ENCODE measurements at places on chromosomes 3 and 15.
A peak's percentile ranks its signal among the peaks of the same experiment; 100 is the strongest.

GRCh38 chr15:62610265-62610869, 432.2 kb upstream of the TPM1 start:
- DNase-seq = no peak

- no peak for DNase-seq
Measured at GRCh38 chr15:27487846-27488245, 516.9 kb downstream of the GABRG3 start.

GRCh38 chr15:94387442-94387841, 156.1 kb downstream of the MCTP2 start:
- no peak for DNase-seq

- DNase-seq = no peak
Measured at GRCh38 chr15:65100442-65100841, 14.6 kb downstream of the UBAP1L start.

GRCh38 chr3:74500257-74500656, 114.2 kb downstream of the CNTN3 start:
- DNase-seq = peak; percentile 13

GRCh38 chr15:70244978-70245542, 147.3 kb upstream of the TLE3 start:
- no peak for DNase-seq

- peak; percentile 45 for DNase-seq
Measured at GRCh38 chr15:84684092-84684491, 26.1 kb upstream of the NMB start.

DNA sequence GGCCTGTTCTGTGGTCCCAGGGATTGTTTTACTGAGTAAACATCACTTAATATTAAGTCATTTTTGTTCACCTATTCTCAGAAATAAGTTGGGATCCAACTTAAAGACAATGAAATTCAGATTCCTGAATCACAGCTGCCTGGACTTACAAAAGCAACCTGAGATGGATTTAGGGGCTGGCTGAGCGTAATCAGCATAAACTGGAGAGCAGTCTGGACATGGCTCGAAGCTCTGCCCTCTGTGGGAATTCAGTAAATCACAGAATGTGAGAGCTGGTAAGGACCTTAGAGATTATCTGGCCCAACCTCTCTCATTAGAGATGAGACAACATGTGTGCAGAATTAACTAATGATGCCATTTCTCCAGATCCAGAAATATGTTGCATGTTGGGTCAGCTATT, 23.7 kb downstream of the CCDC80 start:
- no peak for DNase-seq

DNA sequence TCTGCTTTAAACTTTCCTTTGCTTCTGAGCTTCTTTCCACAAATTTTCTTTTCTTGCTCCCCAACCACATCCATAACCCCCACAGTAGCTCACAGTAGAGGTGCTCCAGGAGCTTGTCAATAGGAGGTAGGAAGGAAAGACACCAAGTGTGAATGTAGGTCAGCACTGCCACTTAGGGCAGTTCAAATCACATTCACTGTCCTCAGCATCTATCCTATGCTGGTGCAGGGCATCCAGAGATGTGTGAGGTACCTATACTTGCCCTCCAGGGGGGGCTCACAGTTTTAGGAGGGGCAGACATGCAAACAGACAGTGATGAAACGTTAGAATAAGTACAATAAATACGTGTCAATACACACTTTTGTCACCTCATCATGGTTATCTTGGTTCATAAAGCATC, 1.5 kb upstream of the SPSB4 start:
- no peak for DNase-seq

DNA sequence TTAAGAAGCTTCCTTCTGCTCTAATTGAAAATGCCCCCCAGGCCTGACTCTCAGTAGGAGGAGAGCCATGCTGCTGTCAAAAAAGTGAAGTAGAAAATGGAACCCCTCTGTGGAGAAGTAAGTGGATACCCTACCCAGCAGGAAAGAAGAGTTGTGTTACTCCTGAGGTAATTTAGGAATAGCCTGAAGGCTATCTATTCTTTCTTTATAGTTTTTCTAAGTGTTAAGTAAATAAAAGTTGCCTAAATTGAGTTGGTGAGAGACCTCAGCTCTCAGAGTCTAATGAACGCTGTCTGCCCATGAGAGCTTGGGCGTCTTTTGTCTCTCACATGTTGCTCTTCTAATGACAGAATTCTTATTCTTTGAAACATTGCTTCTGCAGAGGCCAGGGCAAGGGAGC, 116.2 kb downstream of the NSUN3 start:
- no peak for DNase-seq

GRCh38 chr3:97552186-97552585, 212.4 kb upstream of the ARL6 start:
- DNase-seq = no peak

DNA sequence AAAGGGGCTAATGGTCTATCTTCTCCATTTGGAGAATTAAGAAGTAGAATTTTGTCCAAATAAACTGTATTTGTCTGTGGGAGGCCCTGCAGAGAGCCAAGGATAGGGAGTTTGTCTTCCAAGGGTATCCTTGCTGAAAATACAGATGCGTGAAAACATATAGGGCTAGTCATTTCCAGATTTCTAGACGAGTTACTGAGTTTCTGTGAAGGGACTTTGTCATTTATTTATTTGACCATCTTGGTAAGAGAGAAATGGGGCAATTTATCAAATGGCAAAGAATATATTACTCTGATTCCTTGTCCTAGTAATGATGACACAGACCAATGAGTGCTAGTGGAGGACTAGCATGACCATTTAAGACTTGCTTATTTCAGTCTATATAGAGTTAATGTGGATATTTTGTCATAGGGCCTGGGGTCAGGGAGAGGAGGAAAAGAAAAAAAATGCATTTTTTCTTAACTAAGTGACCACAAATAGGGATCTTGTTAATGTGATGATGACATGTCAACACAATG, 376.6 kb upstream of the ONECUT1 start:
- no peak for DNase-seq

DNA sequence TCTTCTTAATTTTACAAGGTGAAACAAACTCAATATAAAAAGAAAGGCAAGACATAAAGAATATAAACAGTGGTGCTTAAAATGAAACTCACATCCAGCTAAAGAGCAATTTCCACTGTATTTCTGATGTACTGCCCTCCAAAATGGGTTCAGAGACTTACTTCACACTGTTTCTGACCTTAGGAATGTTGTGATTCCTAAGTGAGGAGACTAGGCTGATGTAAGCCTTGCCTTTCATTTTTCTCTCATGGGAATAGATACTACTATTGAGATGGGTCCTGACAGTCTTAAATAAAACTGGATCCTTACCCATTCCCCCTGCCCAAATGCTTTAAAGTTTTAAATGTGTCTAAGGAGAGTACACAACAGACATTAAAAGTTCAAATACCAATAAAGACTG, 86.9 kb downstream of the CBLB start:
- peak; percentile 71 for DNase-seq

DNA sequence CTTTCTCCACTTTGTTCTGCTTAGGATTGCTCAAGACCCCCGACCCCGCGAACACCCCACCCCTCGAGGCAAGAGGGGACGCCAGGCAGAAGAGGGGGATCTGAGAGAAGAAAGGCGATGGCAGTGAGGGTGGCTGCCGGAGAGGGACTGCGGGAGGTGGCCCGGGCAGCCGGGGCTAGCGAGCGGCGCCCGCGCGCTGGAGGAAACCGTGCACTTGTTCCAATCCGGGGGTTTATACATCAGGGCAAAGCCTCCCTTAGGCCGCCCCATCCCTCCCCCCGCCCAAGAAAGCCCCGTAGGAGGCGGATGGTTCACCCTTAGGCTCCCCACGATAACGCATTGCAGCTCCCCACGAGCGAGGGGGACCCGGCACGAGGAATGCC, 475 bp downstream of the ERC2 start:
- no peak for DNase-seq

DNA sequence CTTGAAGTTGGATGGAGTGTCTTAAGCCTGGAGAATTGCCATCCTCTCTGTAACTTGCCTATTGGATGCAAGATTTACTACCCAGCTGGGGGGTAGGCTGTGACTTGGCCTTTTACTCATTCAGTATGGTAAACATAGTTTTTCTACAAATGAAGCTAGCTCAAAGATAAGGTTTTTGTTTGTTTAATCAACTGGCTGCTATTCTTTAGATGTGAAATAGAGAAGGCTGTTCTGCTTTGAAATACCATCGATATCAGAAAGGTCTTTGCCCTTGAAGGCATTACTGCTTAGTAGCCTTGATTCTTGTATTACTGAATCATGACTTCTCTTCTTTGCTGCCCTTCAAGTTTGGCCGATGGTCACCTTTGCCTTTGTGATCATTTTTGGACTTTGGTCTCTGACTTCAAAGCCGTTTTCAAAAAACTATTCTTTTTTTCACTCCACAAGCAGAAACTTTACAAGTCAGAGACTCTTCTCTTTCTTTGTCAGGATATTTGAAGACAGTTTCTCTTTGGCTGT, 83.1 kb downstream of the GAP43 start:
- DNase-seq = no peak

- peak; percentile 62 for DNase-seq
Measured at GRCh38 chr15:74768771-74769342, 13.0 kb upstream of the CSK start.

GRCh38 chr15:42729409-42729808, 7.5 kb downstream of the CDAN1 start:
- DNase-seq = no peak

DNA sequence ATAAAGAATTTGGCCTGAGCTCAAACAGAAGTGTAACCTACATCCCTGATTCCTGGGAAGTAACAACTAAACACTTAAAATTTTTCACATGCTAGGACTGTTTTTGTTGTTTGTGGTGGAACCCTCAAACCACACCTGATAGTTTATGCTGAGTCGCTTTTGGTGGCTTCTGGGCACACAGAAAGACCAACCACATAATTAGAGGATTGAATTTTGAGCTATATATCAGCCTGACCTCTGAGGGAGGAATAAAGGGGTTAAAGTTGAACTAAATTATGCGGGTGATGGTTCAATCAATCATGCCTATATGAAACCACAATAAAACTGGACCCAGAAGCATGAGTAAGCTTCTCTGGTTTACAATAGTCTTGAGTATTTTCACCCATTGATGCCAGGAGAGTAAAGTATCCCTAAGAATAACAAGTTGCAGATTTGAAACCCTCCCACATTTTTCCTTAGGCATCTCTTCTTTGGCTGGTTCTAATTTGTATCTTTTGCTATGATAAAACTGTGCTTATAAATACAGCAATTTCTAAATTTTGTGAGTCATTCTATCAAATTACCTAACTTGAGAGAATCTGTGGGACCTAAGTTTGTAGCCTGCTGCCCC, 1304.5 kb upstream of the GBE1 start:
- DNase-seq = peak; percentile 18

DNA sequence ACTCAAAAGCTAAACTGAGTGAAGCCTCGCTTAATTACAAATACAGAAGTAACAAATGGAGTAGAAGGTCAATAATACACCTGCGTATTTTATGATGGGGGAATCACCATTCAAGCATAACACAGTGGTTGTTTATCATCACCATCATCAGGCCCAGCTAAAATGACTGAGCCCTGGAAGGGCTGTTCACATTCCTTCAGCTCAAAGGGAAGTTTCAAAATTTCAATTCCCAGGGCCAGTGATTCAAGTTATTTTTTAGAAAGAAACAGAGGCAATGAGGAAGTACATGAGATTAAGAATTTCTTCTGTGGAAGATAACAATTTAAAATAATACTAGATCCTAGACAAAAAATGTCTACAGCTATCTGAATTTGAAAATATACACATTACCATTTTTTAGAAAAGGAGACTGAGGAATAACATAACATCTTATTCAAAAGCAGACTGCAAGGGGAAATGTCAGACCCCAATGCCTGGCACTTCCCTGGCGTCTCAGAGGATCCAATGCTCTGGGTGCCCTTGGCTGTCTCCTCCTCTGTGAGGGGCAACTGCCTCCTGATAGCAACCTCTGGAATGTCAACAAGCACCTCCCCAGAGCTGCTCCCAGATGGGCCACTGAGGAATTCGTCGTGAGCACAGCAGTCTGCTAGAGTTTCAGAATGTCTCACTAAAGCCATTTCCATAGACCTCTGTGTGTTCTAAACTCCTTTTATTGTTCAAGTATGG, 22.8 kb downstream of the EHD4 start:
- DNase-seq = peak; percentile 48

DNA sequence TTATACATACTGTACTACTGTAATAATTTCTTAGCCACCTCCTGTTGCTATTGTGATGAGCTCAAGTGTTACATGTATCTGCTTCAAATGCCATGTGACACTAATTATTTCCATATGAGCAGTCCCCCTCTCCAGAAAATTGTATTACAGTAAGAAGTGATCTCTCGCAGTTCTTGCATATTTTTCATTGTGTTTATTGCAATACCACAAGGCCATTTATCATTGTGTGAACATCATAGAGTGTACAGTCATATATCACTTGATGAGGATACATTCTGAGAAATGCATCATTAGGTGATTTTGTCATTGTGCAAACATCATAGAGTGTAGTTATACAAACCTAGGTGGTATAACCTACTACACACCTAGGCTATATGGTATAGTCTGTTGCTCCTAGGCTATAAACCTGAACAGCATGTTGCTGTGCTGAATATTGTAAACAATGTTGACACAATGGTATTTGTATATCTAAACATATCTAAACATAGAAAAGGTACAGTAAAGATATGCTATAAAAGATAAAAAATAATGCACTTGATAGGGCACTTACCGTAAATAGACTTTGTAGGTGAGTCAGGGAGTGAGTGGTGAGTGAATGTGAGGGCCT, 189.6 kb upstream of the MLF1 start:
- peak; percentile 55 for DNase-seq

GRCh38 chr3:11570789-11571495, 72.8 kb downstream of the VGLL4 start:
- DNase-seq = no peak

DNA sequence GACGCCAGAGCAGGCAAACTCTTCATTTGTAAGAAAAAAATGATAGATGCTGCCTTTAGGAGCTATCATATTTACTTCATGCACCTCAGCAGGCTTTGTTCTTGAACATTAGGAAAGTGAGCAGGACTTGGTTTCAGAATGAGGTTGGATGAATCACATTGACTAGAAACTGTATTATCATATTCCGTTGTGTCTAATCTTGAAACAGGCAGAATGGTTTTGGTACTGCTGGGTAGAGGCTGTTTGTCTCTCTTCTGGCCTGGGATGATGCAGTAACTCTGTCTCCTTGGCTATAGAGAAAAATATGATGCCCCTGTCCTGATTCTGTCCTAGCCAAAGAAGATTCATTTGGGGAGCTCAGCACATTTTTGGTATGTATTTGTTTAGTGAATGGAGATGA, 344.2 kb upstream of the GRM7 start:
- DNase-seq = no peak

GRCh38 chr3:116378077-116378476, 67.2 kb downstream of the LSAMP start:
- DNase-seq = no peak

DNA sequence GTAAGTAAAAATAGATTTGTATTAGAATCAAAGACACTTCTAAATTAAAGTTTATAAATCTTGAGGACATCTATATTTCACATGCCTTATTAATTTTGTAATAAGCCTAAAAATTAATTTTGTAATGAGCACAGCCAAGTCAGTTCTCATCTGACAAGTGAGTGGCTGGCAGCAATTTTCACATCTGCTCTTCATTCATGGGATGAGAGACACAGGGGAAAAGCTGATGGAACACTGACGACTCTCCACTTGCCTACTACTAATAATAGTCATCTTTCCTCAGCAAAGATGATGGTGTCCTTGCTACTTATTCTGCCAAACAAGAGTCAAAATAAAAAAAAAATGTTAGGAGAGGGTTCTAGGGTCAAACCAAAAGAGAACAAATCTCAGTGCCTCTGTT, 14.4 kb upstream of the CMSS1 start:
- DNase-seq = no peak

Measured in fibroblast of skin of scalp (primary cell).